Myocyte (in vitro differentiated cells): ENCODE measurements at places on chromosomes 1 and 21.

- no peak for DNase-seq
These were observed 46.2 kb downstream of the MACF1 start for GRCh38 chr1:39250460-39251240.

GRCh38 chr1:214934045-214934444, 148.5 kb upstream of the KCNK2 start:
- DNase-seq = peak; percentile 12

- DNase-seq = no peak
These were observed 11.9 kb downstream of the FGGY start for GRCh38 chr1:59308839-59309238.

GRCh38 chr21:45973475-45974072, 8.0 kb upstream of the COL6A1 start:
- peak; percentile 83 for DNase-seq

DNA sequence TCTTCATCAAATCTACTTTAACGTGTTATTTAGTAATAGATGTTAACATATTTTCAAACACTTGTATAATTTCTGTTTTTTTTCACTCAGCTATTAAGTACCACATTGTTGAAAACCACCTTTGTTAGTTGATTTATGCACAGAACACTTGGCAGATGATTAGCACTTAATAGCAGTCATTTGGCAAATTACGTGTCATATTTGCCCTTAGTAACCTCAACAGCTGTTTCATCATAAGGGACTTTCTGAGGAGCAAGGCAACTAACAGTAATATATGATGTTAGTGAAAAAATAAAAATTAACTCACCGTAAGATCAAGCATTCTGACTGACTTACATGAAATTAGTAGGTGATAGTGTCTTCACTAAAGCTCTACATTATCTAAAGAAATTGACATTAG, 186.4 kb downstream of the HMCN1 start:
- no peak for DNase-seq

GRCh38 chr1:51410568-51411460, 80.5 kb upstream of the TTC39A start:
- peak; percentile 35 for DNase-seq

- DNase-seq = no peak
These were observed 109.7 kb upstream of the ACTRT2 start for GRCh38 chr1:2911421-2912178.

- no peak for DNase-seq
These were observed 23.3 kb downstream of the ACOT11 start for GRCh38 chr1:54571326-54571725.

GRCh38 chr1:19949016-19949415, 25.6 kb upstream of the PLA2G2E start:
- DNase-seq = peak; percentile 56

DNA sequence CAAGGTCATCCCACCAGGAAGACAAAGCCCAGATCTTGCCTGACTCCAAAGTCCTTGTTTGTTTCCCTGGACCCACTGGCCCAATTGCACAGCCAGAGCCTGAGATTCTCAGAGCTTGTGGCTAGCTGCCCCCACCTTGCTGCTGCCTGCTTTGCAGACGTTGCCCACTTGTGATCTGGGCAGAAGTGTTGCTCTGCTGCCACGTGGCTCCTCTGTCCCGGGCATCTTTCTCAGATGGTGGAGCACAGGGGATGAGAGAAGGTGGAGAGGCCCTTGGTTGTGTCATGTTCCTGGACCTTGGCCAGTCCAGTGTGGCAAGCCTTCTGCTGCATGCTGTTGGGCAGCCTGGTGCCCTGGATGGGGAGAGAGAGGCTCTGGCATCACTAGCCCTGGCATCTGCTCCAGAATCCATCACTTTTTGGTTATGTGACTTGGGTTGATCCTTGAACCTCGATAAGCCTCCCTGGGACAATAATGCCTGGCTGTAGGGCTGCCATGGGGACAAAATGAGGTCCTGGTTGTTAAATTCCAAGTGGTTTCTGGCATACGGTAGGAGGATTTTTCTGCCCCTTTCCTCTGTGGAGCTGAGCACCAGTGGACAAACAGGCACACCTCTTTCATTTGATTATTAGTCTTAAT, 1.5 kb upstream of the NR0B2 start:
- no peak for DNase-seq

DNA sequence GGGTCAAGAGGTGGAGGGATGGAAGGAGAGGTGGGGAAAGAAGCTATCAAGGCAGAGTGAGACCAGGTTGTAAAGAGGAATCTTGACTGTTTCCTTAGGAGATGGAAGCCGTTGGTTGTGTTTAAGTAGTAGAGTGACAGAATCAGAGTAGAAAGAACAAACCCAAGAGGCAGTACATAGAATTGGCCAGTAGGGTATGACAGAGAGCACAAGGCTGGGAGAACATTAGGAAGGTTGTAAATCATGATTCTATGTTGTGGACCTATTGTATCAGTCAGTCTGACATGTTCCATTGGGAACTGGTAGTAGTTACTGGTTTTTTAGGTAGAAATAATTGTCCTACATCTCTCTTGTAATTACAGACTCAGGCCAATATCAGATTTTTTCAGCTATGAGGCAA, 486.9 kb upstream of the USP24 start:
- no peak for DNase-seq

DNA sequence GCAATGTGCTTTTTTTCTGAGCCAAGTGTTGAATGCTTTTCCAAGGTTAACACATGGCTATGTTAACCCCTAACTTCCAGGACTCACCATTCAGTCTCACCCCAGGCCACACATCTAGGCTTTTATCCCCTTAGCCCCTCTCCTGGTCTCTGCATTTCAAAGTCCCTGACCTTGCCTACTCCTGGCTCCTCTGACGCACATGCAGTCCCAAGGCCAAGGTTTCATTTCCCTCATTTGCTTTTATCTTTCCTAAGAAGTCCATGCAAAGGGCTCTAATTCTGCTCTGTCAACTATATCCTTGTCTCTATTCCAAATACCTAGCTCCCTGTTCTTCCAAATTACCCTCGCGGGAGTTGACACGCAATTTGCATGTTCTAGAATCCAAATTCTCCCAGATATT, 25.4 kb downstream of the SLC30A10 start:
- DNase-seq = no peak

DNA sequence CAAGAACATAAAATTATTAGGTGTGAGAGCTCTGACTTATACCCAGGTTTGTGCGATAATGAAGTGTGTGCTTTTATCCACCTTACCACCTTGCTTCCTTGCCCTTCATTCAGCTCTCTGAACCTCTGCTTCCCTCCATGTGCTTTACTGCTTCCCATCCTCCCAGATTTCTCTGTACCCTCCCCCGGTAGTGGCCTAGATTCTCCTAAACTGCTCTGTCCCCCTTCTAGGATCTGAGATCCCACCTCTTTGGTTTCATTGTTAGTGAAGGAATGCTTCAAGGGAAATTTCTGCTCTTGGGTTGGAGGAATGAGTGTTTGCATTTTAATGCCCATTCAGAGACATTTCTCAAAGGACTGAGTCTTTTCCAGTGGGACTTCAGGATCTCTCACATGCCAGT, 159.5 kb downstream of the ST6GALNAC3 start:
- no peak for DNase-seq

- peak; percentile 43 for DNase-seq
These were observed 10.6 kb upstream of the CAPZB start for GRCh38 chr1:19495799-19496526.

GRCh38 chr1:214635086-214635485, 32.1 kb downstream of the CENPF start:
- no peak for DNase-seq

DNA sequence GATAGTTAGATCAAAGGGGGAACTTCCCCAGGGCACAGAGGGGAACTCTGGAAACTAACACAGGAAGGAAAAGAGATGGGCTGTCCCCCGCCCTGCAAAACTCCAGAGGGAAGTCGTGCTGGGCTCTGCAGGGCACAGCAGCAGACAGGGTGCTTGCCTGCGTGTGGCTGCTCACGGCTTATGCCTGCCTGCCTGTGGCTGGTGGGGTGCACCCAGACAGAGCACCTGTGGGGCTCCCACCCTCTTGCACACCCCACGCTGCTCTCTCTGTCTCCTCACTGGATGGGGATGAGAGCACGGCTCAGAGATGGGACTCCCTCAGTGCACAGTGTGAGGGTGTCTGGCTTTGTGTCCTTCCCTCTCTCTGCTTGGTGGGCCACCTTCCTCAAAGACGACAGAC, 13.5 kb upstream of the ETV3L start:
- no peak for DNase-seq

DNA sequence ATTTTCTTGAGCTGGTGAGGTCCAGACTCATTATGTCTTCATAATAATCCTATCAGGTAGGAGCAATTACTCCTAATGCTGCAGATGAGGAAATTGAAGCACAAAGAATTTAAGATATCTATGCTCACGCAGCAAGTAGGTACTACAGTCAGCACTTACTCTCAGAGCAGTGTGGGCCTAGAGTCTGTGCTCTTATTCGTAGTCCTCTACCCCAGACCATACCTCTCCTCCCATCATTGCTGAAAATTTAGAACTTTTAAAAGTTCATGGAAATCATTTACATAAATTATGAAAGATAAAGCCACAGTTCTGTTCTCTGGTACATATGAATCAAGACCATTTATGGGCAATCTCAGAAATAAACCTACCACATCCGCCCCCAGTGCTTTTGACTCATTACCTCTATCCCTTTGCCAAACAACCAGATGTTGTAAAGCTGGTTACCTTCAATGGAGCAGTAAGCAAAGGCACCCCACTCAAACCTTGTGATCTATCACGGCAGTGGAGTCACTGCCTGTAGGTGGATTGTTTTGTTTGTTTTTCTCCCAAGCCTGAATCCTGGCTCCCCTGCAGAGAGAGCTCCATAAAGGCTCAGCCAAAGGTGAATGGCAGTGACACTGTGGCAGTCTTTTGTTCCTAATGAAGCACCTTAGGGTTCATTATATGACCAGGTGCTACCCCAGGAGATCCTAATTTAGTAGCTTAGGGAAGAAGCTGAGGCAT, 20.9 kb upstream of the MAN1A2 start:
- DNase-seq = no peak
